ENCODE measurements at places on chromosomes 16 and 17.

GRCh38 chr16:65062736-65063583 is 58.9 kb downstream of the CDH11 start:
- no peak for DNase-seq

GRCh38 chr17:47641202-47641601 is 8.5 kb upstream of the KPNB1 start:
- DNase-seq, result no peak

DNA sequence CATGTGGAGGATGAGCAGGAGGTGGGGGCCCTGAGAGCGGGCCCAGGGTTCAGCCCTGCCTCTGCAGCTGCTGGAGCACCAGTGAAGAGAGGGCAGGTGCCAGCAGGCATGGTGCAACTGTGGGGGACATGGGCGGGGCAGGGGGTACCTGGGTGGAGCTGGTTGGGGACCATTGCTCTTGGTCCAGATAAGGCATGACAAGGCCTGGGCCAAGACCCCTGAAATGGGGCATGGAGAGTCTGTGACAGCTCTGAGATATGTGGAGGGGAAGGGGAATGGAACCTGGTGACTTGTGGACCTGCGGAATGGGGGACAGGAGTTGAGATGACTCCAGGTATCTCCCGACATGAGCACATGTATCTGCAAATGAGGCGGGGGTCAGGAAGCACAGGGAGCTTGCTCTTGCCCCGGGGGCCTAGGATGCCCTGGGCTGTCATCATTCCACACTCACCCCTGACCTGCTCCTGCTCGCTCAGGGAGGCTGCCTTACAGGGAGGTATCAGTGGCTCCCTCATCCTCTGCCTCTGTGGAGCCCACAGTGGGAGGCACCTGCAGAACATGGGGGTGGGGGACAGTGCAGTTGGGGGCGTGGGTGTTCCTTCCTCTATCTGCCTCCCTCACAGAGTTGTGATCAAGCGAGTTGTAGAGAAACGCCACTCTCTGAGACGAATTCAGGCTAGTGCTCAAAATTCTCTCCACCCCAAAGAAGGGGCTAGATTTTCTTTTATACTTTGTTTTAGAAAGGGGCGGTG is 40.2 kb downstream of the TMEM235 start:
- DNase-seq, result no peak

DNA sequence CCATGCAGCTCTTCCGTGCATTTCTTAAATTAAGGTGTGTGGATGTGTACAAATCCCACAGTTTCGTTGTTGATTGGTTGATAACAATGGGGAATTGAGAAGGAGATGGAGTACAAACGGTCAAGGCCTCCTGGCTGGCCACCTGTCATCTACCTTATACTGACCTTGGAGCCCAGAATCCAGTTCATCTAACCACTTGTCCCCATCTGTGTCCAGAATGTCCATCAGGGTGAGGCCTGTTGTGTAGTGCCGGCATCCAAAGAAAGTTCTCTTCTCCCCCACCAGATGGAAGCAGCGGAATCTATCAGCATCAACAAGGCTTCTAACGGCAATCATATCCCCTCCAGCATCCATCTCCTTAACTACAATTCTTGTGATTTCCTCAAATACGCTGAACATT is 1.5 kb downstream of the GSDMB start:
- DNase-seq, result no peak

DNA sequence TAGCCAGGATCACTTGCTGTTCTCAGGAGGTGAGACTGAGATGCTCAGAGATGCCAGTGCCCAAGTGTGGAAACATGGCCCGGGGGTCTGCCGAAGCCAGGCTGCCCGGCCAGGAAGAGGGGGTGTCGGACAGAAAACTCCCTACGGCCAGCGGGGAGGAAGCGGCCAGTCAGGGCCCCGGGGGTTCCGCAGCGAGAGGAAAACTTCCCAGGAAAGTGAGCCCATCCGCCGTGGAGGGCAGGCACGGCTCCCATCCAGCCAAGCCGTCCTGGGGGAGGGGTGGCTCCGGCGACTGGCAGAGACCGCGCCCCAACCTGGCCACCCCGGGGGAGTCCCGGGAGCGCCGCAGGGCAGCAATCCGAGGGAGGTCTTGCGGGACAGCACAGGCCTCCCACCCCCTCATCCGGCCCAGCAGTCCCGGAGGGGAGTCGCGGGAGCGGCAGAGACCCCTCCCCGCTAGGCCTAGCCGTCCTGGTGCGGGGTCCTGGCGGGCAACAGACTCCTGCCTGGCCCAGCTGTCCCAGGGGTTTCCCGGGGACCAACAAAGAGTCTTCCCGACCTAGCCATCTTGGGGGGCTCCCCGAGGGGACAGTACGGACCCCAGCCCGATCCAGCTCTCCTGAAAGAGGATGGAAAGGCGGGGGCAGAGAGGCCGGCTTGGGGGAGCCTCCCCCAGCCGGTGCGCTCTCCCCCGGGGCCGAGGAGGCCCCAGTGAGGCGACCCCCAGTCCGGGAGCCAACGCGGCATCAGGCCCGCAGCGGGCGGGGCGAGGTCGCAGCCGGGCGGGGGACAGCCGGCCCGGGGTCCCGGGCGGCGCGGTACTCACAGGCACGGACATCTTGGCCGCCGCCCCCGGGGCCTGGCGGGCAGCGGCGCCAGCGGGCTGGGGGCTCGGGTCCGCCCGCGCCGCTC is 13.8 kb upstream of the BCAR1 start:
- peak; percentile 64 for DNase-seq

GRCh38 chr16:19252904-19253303 is 32.6 kb upstream of the CLEC19A start:
- no peak for DNase-seq

DNA sequence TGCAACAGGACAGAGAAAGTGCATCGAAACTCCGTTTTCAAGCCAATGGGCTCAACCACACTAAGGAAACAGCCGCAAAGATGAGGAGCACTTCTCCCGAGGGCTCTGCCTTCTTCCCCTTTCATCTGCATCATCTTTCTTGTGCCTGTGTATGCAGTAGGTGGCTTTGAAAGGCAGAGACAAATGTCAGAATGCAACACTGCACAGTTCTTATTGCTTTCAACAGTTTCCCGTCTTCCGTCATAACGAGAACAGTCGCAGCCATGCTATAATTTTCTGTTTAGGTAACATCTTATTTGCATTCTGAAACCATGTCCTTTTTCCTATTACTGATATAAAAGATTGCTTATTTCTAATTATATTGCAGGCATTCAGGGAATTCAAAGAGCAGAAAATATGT is 205.2 kb downstream of the SLC39A11 start:
- DNase-seq, result no peak

- DNase-seq, result no peak
Observed at GRCh38 chr17:80331820-80332219, 71.2 kb downstream of the RNF213 start.

DNA sequence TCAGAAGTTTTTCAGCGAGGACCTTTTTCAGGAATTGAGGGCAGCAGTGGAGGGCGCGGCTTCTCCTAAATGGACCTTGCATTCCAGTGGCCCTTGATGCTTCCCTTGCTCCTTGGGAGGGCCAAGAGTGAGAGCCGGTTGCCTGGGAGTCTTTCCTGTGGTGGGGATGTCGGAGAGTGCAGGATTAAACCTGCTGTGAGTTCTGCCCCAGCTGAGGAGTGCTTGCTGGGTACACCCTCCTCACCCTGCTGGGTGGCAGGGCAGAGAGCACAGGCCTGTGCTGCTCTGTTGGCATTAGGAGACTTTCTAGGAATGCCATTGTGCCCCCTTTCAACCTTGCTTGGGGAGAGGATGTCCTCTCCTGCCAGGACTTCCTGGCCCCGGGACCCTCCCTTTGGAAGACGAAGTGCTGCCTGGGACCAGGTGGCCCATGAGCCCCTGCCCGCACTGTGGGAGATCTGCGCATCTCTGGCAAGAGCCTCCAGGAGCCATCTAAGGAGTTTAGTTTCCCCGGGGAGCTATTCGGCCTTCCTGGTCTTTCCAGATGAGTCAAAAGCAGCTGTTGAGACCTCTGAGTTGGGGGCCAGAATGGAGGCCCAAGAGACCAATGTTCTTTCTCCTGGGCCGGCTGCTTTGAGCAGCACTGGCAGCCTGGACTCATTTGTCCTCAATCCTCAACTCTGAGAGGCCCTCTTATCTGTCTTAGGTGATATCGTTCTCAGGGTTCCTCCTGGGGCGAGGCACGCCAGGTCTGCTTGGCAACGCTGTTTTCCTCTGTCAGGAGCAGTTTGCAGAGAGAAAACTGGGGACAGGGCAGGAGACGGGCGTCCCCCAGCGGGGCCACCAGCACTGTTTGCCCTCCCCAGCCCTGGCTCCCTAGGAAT is 5.6 kb downstream of the LLGL2 start:
- DNase-seq, result no peak

- DNase-seq, result no peak
Observed at GRCh38 chr17:12478311-12478710, 187.4 kb upstream of the MYOCD start.

DNA sequence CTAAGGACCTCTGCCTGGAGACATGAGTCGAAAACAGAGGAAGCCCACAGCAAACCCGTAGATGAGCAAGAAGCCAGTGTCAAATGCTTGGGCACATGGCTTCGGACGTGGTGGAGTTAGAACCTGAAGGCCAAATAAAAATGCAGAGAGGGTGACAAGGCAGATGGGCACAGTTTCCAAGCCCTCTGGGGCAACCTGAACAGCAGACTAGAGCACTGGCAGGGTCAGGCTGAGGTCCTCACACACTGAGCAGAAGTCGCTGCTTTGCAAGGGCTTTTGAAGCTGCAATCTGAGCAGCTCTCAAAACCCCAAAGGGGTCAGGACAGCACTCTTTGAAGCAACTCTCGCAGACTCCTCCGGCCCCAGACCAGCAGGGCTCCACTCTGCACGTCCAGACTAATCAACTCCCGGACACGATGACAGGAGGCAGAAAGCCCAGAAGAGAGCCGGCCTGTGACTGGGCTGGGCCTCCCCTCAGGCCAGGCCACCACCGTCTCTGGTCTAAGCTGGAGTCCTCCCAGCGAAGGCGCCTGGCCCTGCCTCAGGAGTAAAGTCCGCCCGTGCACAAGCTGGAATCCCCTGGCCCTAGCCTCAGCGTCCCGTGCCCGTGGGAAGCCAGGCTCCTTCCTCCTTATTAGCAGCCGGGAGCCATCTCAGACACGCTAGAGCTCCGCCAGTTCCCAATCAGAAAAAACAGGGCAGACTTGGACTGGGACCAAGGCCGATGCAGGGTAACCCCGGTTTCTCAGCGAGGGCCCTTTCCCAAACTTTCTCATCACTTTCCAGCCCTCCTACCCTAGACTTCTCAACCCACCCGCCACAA is 924 bp downstream of the SMARCD2 start:
- DNase-seq, result peak; percentile 88

- DNase-seq, result no peak
Observed at GRCh38 chr17:46121841-46122485, 71.3 kb downstream of the KANSL1 start.

DNA sequence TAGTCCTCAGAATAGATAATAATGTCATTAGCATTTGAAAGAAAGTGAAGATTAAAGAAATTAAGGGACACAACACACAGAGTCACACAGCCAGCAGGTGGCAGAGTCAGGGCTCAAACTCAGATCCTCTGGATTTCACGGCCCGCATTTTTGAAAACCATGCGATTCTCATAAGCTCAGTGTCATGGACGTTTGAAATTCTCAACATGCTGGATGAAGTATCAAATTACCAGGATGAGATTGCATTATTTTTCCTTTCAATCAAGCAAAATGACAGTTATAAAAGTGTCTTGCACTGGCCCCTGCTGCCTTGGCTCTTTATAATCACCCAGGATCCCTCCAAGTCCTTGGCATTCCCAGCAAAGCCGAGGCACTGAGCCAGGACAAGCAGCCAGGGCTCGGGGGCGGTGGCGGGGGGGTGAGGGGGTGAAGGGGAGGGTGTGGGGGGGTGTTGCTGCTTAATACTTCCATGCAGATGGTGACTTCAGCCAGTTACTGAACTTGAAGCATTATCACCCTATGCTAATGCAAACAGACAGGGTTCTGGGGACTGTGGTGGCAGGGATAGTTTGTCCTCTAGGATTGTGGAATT is 6.6 kb upstream of the BMERB1 start:
- no peak for DNase-seq

- DNase-seq, result peak; percentile 93
Observed at GRCh38 chr16:86566601-86566965, at the start of gene FOXC2. Gene FOXC2 (plus strand): TSS chr16:86566829. CDS start chr16:86567336, 507 bp downstream.

DNA sequence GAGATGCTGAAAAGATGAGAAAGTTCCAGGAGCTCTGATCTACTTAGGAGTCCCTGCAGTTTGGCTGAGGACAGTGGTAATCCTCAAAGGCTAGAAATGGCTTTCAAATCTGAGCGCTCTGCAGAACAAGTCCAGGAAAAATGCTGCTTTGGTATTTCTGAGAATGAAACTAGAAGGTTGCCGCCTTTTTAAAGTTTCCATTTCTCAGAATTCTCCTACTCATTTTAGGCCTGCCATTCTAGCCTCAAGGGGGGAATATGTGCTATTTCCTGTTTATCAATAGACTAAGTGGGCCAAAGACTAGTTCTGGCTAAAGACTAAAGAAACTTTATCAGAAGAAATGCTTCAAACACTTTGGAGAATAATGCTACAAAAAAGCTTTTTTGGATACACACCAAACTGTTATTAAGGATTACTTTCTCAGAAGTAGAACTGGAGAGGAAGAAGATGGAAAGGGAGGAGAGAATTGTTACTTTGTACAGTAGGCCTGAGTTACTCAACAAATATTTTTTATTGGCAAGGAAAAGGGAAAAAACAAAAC is at the start of gene SLFN12L:
Gene SLFN12L, minus strand, starts transcription at position 78 of the 541 bp plus-strand sequence. CDS start 15,314 bp downstream, outside the sequence.
- DNase-seq, result no peak

DNA sequence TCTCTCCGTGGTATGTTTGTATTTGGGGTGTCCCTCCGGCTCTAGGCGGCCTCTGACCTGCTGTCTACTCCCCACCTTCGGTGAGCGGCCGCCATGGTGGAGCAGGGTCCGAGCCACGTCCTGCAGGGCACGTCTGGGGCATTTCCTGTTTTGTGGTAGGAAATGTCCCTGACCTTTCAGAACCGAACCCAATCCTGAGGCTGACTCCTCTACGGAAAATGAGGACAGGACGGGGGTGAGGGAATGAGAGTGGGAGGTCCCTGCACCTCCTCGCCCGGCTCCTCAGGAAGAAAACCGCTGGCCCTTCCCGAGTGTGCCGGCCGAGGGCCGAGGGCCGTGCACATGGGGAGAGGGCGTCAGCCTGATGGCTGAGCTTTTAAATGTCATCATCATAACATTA is 45.8 kb downstream of the WDR45B start:
- peak; percentile 55 for DNase-seq

DNA sequence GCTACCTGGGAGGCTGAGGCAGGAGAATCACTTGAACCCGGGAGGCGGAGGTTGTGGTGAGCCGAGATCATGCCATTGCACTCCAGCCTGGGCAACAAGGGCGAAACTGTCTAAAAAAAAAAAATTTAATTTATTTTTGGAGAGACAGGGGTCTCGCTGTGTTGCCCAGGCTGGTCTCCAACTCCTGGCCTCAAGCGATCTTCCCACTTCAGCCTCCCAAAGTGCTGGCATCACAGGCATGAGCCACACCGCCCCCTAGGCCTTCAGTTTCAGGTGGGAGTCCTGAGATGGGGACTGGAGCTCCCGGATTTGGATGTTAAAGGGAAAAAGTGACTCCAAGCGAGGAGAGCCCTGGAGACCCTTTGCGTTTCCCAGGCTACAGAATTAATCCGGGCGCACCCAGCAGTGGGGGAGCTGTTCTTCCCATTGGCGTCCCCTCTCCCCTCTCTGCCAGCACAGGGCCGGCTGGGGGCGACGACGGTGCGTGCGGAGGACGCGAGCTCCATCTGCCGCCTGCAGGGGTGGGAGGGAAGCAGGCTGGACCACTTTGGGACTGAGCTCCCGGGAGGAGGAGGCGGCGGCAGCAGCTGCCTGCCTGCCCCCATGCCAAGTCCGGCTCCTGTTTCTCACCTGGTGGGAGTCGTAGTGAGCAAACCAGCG is 49.3 kb upstream of the USP7 start:
- DNase-seq, result peak; percentile 86

GRCh38 chr16:51875834-51876600 is 670.9 kb downstream of the TOX3 start:
- no peak for DNase-seq
